Left forelimb (tissue), 1 donor: ENCODE measurements at places on chromosomes 6 and 20.

GRCh38 chr6:42901538-42901957, 14.3 kb upstream of the PTCRA start:
- peak; percentile 77 for DNase-seq

GRCh38 chr20:34951252-34951651, 4.4 kb downstream of the GSS start:
- DNase-seq, result no peak

GRCh38 chr6:26441977-26442376, 1.7 kb downstream of the BTN3A3 start:
- DNase-seq, result no peak

DNA sequence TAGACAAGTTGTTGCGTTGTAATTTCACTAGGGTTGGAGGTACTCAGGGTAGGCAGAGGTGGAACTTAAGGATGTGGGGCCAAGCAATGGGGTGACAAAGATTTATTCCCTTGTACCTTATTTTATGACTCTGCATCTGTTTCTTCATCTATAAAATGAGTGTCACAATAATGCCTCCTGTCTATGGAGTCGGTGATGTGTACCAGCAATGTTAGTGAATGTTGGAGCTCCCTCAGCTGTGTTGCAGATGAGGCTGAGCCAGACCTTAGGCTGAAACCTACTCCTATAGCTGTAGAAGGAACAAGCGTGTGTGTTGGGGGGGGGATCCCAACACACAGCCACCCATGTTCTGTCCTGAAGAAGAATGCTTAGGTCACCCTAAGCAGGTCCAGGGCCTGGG, 4.5 kb downstream of the UBE2C start:
- no peak for DNase-seq

DNA sequence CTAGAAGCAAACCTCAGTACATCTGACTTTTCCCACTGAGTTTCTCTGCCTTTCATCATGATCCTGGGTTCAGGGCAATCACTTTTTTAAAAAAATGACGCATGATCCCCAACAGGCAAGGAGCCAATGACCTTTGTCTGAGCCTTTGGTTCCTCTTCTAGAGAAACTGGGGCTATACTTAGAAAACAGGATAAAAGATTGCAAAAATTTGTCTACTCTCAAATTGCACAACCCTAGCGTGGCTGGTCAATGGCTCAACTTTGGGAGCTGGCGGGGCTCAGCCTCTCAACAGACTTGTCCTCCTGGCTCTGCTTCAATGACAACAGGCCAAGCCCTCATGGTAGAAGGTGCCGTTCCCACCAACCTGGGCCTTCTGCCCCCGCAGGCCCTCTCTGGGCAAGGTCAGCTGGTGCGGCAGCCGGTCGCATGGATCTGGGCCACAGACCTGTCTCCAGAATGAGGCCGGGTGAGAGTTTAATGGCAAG, 48.7 kb downstream of the PDYN start:
- DNase-seq, result no peak

DNA sequence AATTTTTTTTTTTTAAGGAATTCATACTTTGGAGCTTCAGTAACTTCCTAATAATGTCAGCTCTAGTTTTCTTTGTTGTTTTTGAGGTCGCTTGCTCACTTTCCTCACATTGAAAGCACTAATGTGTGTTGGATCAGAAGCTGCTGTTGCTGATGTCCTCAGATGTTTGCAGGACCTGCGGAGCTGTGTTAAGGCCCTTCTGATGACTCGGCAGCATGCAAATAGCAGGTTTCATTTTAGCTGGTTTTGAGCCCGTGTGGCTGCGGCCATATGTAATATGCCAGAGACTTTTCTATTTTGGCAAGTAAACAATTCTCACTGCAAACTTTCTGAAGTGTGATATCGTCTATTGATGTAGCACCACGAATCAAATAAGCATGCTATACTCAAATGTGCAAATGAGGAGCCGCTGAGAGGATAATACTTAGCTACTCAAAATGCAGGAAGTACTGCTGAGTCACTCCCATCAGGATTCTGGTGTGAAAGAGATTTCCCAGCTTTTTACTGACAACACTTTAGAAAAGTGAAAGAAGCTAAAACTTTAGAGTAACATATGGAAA, 187.8 kb downstream of the SASH1 start:
- no peak for DNase-seq

- no peak for DNase-seq
Measured at GRCh38 chr6:14386263-14386662, 268.7 kb downstream of the CD83 start.

DNA sequence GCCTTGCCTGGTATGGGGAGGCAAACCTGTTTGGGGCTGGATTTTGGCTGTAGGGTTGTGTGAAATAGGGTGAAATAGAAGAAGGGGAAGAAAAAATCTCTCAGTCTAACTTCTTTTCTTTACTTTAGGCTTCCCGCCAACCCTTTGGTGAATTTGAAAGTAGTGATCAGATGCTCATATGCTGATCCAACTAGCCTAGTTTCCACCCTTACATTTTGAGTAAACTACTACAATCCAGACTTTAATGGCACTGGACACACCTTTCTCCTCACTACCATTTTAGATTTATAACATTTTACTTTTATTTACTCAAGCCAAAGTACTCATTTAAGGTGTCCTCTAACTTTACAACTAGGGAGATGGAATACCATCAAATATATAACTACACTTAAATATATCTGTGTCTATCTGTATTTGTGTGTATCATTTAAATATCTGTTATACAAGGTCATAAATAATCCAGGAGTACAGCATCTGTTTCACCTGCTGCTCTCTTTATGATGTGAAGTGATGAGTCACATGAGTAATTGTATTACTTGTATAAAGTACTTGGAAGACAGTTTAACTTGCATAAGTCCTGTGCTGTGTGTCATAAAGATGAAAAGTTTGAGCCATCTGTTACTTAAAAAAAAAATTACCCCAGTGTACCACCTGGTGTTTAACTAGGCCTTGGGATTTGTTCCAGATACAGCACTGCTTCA, 172.1 kb downstream of the CDKAL1 start:
- no peak for DNase-seq

DNA sequence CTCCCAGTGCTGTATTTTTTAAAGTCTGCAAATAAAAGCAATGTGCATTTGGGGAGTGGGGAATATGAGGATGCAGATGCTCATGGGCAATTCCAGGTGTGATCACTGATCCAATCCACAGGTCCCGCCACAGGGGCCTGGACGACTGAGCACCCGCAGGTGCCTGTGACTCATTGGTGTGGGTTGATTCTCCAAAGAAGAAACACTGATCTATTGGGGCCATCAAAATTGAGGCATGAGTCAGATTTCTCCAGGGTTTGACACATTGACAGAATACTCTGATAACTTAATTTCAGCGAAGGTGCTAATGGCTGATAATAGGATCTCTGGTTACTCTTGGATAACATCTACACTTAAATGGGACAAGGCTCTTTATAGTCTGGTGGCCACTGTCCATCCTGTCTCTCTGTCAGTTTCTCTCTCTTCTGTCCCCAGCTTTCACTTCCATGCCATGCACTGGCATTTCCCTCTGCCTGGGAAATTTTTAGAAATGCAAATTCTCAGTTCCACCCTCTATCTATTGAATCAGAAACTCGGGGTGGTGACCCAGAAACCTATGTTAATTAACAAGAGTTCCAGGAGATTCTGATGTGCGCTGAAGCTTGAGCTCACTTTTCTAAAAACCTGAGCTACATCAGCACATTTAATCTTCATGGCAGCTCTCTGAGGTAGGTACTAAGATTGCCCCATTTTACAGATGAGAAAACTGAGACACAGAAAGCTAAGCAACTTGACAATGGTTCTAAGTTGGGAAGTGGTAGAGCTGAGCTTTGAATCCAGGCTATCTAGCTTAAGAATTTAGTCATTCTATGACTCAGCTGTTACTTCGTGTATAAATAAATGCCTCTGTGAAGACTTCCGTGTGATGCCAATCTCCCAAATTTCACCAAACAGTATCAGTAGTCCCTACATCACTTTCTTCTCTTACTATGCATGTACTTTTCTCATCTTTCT, 10.2 kb upstream of the RCAN2 start:
- no peak for DNase-seq

DNA sequence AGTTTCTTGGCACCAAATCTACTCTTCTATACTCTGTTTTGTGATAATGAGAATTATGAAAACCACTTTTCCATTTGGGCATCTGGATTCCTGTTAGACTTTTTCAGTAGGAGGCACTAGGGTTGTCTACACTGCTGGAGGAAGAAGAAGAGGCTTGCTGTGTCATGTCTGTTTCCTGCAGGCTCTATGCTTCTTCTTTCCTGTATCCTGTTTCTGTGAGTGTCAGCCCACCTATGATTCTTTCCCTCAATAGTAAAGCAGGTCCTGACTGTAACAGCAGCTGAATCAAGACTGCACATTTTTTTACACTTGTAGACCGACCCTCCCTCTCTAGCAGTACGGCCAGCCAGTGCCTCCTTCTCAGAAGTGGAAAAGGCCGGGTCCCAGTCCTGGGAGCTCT, 603.9 kb downstream of the HDGFL1 start:
- DNase-seq, result no peak
